ENCODE measurements at places on chromosomes 1 and 21.

GRCh38 chr1:116559304-116559761 lies 11.5 kb downstream of the CD58 start:
- no peak for DNase-seq

GRCh38 chr1:6625584-6626149 lies 999 bp downstream of the THAP3 start:
- no peak for DNase-seq

GRCh38 chr1:159829273-159829634 lies 2.6 kb downstream of the SLAMF8 start:
- no peak for DNase-seq

- DNase-seq: no peak
These were observed 78.4 kb downstream of the HS2ST1 start for GRCh38 chr1:86992861-86993260.

GRCh38 chr21:34874684-34875513 lies 174.2 kb downstream of the RUNX1 start:
- DNase-seq: no peak

- no peak for DNase-seq
These were observed 852.1 kb downstream of the PLA2G4A start for GRCh38 chr1:187680823-187681222.

- peak; percentile 60 for DNase-seq
These were observed 152.8 kb downstream of the TENT5C start for GRCh38 chr1:117758444-117759316.

- no peak for DNase-seq
These were observed 180.8 kb downstream of the C1orf21 start for GRCh38 chr1:184567637-184568036.

DNA sequence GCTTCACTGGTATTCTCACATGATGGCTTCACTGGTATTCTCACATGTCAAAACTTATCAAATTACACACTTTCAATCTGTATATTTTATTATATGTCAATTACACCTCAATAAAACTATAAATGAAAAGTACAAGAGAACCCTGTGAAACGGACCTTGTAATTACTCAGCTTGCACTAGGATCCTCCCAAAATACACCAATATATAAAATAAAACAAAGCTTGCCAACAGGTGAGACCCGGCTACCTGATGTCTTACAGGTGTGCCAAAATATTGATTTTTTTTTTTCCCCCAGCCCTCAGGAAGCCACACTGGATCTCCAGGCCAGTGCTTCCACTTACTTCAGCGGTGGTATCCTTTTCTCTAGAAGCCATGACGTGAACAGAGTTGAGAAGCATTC lies 22.9 kb downstream of the PIK3C2B start:
- DNase-seq: no peak

- no peak for DNase-seq
These were observed 104.9 kb upstream of the SNX7 start for GRCh38 chr1:98556521-98557158.

DNA sequence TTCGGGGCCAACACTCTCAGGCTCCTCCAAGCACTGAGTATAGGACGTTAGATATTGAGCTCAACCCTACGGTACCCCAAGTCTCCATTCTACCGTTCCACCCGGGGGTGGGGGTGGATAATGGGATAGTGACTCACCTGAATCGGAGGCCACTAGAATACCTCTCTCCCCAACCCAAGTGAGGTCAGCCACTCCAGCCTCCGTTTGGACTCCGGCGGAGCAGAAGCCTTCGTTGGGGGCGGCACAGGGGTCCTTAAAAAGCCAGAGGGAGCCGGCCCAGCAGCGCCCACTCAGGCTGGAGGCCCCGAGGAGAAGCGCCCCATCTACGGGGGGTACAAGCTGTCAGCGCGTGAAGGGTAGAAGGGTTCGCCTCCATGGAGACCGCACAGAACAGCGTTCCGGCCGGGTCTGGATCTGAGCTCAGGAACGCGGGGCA lies 556 bp downstream of the WDR77 start:
- no peak for DNase-seq

GRCh38 chr1:43766086-43766784 lies 58.9 kb downstream of the ST3GAL3 start:
- DNase-seq: no peak

DNA sequence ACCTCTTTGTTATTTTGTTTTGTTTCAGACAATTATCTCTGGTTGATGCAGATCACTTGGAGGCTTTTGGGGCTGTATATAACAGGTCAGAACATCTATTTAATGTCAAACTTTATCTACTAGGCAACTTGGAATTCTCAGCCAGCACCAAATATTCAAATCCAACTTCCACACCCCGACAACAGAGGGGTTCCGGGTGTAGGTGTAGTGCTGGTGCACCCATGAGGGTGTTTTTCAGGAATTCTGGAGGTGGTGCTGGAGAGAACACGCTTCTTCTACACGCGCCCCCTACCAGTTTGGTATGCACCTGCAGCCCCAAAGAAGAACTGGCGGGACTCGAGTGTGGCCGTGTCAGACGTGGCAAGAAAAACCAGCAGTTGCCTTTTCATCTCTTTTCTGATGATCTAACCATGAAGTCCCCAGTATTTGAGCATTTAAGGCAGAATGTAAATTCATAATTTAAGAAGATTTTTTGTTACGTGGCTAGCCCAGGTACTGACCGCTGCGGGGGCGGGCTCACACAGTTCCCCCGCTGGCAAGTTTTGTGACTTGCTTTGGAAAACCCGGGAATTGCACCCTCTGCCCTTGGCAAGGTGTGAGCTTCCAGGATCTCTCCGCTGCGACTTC lies 462 bp upstream of the TLCD4 start:
- DNase-seq: no peak

GRCh38 chr1:87956072-87956471 lies 627.4 kb downstream of the LMO4 start:
- no peak for DNase-seq
